ENCODE measurements at places on chromosomes 11 and 22.

DNA sequence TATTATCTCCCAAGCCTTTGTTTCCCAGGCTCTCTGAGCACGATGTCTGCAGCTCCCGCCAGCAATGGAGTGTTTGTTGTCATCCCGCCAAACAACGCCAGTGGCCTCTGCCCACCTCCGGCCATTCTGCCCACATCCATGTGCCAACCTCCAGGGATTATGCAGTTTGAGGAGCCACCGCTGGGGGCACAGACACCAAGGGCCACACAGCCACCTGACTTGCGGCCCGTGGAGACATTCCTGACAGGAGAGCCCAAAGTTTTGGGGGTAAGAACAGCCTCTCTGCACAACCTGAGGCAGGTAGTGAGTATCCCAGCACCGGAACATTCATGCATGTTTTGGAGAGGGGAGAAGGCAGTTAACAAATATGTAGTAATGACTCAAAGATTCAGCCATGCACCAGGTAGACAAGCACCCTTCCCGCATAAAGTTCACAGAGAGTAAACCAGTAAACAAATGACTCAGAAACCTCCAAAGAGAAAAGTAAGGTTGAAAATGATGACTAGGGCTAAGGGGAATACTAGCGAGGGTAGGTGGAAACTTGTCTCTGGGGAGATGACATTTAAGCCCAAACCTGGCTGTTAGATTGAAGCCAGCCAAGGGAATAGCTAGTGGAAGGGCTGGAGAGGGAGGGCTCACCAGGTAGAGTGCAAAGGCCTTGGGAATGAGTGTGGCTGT lies 7.2 kb downstream of the MS4A15 start:
- no peak for DNase-seq

GRCh38 chr11:126543691-126544090 lies 188.2 kb downstream of the ST3GAL4 start:
- no peak for DNase-seq

GRCh38 chr11:7252683-7253213 lies 1.0 kb downstream of the SYT9 start:
- DNase-seq = no peak

DNA sequence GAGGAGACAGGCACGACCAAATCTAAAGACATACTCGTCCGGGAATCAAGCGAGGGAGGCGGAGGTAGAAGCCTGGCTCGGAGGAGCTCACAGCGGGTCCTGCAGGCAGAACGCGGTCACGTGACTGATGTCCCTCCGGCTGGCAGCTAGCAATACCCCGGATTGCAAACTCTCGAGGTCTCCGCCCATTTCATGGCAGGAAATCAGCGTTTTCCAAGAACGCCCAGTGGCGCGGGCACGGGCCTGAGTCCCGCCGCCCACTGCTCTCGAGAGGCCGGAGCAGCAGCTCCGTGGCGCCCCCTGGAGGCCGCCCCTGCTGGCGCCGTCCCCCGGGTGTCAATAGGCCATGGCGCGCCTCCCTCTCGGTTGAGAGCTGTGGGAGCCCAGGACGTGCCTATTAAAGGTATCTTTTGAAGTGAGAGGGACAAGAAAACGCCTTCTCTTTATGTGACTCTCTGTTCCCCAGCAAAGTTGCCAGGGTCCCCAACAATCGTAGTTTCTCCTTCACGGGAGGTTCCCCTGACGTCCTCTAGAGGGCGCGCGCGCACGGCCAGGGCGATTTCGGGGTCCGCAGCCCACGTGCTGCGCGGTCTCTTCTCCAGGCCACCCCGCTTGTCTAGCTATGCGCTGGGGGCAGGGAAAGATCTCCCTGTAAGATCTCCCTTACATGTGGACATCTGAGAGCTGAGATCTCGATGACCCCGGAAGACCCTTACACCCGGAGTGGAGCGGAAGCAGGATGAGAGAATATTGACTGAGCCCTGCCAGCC lies 37.3 kb upstream of the RBFOX2 start:
- DNase-seq = peak; percentile 87

- no peak for DNase-seq
Measured at GRCh38 chr11:96168623-96169022, 174.4 kb downstream of the MAML2 start.

GRCh38 chr11:2434008-2434407 lies 10.3 kb downstream of the TRPM5 start:
- no peak for DNase-seq

GRCh38 chr11:61602775-61603569 lies 22.1 kb upstream of the SYT7 start:
- DNase-seq = peak; percentile 97

DNA sequence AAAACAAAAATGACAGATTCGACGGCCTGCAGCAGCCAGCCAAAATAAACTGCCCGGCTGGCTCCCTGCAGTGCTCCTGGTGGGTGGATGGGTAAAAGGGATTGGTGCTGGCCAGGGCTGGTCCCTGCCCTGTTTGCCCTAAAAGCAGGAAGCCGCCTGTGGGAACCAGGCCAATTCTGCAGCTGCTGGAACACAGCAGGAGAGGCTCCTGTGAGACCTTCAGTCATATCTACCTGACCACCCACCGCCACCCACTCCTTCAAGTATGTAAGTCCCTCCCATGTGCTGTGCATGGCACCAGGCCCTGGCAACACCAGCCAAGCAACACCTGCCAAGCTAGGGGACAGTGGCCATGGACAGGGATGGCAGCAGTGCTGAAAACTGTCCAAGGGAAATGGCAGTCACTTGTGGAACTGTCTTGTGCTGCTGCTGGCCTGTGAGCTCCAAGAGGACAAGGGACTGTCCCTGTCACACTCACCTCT lies 48.7 kb upstream of the ARFGAP3 start:
- DNase-seq = no peak

GRCh38 chr11:119153049-119153818 lies 4.4 kb downstream of the ABCG4 start:
- DNase-seq = no peak

DNA sequence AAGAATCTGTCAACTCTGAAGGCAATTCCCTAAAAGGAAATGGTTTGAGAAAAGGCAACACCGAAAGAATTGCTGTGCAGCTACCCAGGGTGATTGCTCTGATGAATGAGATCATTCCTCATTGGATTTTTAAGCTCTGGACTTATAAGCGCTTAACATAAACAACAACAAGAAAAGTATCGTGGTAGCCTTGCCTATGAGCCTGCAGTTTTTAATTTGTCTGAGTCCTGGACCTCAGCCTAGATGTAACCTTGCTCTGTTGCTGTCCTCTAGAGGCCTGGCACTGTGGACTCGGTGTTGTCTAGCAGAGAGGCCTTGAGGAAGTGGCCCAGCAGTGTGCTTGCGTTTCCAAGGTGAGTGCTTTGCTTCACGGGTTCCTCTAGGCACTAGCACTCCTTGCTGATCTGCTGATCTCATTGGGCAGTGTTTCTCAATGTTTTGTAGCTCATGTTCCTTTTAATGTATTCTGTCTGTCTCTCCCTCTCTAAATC lies 20.4 kb downstream of the CCDC81 start:
- no peak for DNase-seq

GRCh38 chr22:43826142-43827002 lies 14.3 kb upstream of the EFCAB6 start:
- DNase-seq = no peak

DNA sequence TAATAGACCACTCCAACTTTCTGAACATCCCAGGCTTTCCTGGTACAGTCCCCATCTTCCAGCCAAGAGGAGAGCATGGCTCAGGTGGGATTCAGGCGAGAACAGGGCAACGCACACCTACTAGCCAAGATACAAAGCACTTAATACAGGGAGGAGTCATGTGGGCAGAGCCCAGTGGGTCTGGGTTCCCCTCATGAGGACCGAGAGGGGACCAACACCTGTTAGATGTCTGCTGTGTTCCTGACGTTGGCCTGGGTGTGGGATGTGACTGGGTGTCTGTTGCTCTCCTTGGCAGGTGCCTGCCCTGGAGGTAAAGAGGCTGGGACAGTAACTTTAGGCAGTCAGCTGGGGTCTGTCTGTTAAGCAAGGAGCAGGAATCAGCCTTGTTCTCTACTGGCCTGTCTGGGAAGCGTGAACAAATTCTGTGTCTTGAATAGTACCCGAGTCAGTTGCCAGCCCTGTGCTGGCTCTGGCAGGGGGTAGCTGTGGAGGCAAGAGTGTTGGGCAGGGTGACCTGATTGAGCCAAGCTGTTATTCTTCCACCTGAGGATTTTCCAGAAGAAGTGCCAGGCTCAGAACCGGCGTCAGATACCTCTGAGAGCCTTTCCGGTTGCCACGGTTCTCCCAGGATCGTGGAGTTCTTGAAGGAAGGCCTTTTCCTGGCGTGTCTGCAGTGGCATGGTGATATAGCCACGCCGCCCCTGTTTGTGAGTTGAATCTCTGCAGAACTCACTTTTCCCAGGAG lies 56.3 kb downstream of the BCR start:
- no peak for DNase-seq

DNA sequence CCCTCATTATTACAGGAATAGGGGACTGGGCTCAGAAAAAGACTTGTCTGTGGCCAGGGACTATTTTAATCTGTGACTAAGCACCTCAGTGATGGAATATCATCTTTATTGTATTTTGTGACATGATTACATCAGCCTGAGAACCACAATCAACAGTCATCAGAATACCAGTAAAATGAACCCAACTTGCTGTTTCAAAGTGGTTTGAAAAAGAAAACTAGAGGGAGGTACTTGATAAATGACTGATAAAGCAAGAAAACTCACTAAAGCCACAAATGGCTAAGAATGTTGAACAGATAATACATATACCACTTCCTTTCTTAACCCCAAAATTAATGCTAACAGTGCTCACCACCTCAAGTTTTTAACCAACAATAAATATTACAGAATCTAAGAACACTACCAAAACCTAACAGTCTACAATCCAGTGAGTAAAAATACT lies 155.7 kb downstream of the ATG16L2 start:
- DNase-seq = no peak

All from HFF-Myc (cell line).